ENCODE measurements at places on chromosomes 4 and X.

GRCh38 chr4:165006456-165006855 is 25.3 kb upstream of the TRIM60 start:
- DNase-seq: no peak

GRCh38 chr4:172061204-172061603 is 248.0 kb downstream of the GALNTL6 start:
- no peak for DNase-seq

DNA sequence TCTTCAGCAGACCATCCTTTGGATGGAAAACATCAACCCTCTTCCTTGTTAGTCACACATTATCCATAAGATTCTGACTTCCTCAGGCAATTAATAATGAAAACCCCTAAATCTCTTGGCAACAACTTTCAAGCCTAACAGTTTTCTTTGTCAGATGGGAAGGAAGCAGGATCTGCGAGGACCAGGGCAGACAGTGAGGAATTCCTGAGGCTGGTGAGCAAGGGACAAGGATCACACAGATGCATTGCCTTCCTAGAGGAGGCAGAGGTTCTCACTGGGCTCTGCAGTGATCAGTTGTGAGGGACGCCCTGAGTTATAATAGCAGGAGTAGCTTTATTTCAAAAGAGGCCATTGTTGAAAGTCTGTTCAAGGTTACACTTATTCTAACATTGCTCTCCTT is 195.4 kb downstream of the SLIT2 start:
- DNase-seq: no peak

GRCh38 chr4:83692028-83692427 is 156.1 kb downstream of the GPAT3 start:
- DNase-seq: no peak

GRCh38 chr4:133130171-133130570 is 18.9 kb upstream of the PCDH10 start:
- no peak for DNase-seq

- peak; percentile 37 for DNase-seq
These were observed 16.4 kb downstream of the DDX3X start for GRCh38 chrX:41350150-41350975.

GRCh38 chr4:164614999-164615398 is 138.9 kb upstream of the SMIM31 start:
- no peak for DNase-seq

- no peak for DNase-seq
These were observed 26.6 kb downstream of the NLGN3 start for GRCh38 chrX:71171110-71171801.

All from CD4-positive, alpha-beta T cell treated with Interleukin-21 for 1 hour (primary cell).